ENCODE measurements at places on chromosomes 1 and 21.

DNA sequence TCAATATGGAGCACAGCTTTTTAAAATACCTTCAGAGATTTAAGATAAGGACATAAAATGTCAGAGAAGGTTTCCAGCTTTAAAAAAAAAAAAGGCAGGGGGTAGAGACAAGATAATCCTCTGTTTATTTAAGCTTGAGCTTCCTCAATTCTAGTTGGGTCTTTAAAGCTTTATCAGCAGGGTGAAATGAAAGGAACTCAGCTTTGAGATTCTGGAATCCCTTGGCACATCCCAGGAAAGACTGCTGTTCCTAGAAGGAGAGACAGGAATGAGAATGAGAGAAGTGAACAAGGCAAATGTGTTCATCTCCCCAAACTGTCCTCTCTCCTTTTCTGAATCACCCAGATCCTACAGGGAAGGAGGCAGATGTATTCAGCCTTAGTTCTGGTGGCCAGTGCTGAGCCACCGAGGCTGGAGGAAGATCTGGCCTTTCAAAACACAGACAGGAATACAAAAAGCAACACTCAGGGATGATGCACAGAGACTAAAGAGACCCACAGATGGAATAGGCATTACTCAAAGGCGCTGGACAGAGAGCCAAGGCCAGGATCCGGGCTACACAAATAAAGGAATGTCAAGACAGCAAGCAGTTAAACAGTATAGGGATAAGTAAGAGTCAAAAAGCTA is 385.8 kb upstream of the DUSP10 start:
- no peak for DNase-seq

GRCh38 chr1:204752688-204753040 is 67.1 kb upstream of the LRRN2 start:
- no peak for DNase-seq

DNA sequence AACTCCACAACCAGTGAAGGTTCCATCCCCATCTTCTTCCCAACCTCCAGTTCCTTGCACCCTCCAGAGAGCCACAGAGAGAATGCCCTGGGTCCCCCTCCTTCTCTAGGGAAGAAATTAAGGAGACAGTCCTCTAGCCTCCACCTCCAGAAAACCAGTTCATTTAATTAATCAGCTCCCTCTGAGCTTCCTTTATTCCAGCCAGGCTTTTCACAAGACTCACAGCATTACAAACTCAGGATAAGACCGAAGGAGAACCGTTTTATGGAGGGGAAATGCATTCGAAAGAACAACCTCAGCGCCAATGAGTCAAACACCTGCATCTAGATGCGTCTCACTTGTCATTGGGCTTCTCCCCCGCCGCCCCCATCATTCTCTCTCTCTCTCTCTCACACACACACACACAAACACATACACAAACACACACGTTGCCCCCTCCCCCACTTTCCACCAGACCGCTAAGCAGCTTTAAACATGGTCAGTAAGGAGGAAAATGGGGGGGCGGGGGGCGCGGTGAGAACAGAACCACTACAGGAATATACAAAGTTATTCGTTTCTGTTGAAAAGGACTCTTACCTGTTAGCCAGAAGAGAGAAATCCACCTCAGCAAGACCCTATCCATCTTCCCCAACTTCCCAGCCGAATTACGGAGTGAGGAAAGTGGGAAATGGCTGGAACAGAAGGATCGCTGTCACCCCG is 544 bp downstream of the ILDR2 start:
- DNase-seq, result peak; percentile 38

DNA sequence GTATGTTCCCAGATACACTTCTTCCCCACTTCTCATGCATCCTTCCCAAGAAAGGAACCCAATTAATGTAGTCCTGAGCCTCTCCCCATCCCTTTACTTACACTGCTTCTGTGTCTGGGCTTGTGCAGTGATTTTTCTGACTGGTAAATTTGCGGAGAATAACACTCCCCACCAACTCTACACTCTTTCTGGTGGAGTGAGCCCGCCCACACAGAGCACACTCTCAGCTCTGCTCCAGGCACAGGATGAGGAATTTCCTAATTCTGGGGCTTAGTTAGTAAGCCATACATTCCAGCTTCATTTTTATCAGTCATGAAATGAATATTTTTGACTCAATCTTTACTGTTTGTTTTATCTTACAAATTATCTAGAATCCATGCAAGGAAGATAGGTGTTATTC is 38.6 kb downstream of the FMO4 start:
- DNase-seq, result no peak

DNA sequence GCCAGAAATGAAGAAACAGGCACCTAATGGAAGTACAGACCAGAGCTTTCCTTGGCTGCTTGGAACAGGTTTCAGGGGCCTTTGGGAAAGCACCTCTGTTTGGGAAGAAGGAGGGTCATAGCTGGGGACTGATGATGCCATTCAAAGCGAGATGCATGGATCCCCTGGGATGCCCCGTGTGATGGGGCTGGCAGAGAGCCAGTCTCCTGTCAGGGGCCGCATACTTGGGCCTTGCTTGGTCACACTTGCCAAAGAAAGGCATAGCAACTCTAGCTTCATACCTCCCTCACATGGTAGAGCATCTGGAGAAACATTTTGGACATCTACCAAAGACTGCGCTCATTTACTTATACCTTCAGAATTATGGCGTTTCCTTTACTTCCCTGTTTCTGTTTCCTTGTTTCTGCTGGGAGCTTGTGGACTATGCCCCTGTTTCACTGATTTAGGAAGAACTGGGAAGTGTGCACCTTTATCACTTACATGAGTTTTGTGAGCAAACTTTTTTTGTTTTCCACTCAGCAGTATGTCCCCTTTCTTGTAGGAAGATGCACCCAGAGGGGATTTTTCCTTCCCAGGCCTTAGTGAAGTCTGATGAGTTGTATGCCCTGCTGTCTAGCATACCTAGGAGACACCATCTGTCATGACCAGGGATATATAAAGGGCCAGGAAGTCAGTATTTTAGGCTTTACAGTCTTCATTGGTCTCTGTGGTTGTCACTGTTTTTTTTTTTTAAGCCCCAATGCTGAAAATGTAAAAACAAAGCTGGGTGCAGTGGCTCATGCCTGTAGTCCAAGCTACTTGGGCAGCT is 19.8 kb upstream of the ST3GAL3 start:
- no peak for DNase-seq

DNA sequence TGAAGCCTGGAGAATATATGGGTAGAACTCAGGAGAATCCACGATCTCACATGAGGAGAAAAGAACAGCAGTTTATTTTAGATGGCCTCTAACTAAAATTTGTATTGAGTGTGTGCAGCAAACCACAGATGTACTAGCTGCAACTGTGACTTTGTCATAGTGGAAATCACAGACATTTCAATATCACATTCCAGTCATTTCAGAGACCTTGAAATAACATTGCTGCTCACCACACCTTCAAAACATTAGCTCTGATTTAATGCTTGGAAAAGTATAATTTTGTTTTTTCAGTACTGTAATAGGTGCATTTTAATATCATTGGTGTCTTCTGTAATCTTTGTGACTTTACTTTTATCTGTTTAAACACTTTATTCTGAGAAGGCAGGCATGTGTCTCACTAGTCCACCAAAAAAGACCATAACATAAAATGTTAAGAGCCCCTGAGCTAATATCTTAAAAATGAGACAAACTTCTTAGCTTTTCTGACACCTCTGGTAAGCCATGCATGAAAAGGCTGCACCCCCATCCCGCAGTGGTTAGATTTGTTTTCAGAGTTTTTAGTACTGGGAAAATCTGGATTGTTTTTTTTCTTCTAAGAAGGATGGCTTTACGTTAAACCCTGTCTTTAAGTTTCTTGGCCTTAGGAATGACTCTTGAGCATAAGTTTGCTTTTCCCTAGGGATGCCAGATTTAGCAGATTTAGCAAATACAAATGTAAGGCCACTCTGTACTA is 30.1 kb downstream of the KCNJ15 start:
- DNase-seq, result no peak

GRCh38 chr1:221180704-221181368 is 301.6 kb downstream of the HLX start:
- no peak for DNase-seq

DNA sequence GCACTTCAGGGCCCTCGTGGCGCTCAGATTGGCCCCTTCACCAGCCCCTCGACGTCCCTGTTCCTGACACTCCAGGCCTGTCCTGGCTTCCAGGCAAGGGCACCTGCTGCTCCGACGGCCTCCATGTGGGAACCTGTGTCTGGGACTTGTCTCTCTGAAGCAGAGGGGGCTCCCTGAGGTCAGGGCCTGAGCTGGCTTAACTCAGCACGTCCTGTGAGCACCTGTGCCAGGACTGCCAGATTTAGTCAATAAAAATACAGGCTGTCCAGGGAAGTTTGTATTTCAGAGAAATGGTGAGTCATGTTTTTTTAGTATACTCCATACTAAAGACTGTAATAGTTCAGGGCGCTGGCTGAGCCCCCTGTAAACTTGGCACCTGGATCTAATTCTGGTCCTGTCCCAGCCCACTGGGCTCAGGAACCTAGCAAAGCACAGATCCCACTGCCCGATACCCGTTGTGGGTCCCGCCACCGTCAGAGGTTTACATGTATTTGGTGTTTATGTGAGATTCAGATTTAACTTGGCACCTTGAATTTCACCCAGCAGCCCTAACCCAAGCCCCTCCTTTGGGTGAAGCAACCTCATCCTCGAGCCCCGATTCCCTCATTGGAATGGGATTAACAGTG is 109.9 kb upstream of the IFFO2 start:
- DNase-seq, result no peak

DNA sequence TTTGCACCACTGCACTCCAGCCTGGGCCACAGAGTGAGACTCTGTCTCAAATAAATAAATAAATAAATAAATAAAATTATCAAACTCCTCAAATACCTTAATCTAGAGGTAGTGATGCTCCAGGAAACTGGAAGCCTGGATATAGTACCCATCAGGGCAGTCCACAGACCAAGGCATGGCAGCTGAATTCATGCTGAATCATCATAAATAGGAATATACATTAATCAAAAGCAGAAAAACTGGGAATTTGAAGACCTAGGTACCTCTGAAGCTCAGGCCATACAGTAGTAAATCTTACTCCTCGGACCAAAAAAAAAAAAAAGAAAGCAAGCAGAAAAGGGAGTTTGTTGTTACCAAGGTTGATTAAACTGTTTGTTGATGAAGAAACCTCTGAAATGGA is 184.2 kb upstream of the CHODL start:
- no peak for DNase-seq

DNA sequence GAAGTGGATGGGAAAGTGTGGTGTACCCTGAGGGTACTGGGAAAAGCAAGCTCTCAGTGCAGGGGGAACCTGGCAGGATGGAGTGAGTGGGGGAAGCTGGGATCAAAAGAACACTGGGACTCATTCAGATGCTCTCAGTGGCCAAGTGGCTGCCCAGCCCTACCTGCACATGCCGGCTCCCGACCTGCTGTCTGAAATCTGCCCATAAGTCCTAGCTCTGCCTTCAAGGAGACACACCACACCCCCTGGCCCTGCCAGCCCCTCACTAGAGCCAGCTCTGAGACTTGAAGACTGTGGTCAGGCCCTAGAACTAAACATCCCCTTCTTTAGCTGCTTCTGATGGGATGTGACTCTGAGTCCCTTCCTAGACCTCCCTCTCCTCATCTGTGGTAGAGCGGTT is 2.2 kb downstream of the TMEM54 start:
- DNase-seq, result no peak

- peak; percentile 86 for DNase-seq
These were observed 725 bp downstream of the MTFR1L start for GRCh38 chr1:25820247-25821111.

- DNase-seq, result peak; percentile 25
These were observed 383.5 kb downstream of the OMA1 start for GRCh38 chr1:58162952-58163550.

GRCh38 chr1:23578997-23579363 is 19.7 kb upstream of the ID3 start:
- DNase-seq, result no peak

Data from activated CD8-positive, alpha-beta T cell treated with anti-CD3 and anti-CD28 coated beads, Interleukin-2, amount 10 ng/mL, durations not matched to agents 7 days and 5 days (primary cell).